Aorta (tissue), 5 donors: ENCODE measurements at places on chromosomes 4 and X. TPM values are rescaled to one million over a fixed set of nuclear protein-coding genes. Genes with fewer than 3 reads are reported as not detected.

DNA sequence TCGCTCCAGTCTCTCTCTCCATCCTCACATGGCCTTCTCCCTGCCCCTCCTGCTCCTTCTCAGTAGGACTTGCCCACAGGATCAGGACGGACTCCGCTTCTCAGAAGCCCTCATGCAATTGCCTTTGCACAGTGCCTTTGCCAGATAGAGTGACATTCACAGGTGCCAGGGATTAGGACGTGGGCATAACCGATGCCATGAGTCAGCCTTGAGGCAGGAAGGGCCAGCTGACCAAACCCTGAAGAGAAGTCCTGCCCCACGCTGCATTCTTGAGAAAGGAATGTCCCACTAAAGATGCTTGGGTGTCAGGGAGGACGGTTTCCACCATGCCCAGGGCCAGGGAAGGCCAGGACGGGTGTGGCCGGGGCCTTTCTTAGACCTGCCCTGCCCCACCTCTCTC lies 6.6 kb upstream of the GRPEL1 start:
- no peaks in the 10 kb centered on the region for H3K4me1 ChIP-seq
- H3K27ac ChIP-seq: no peak overlapping the region
- no peaks in the 10 kb centered on the region for H3K27me3 ChIP-seq
- no peaks in the 10 kb centered on the region for H3K36me3 ChIP-seq
- no peak overlapping the region for H3K4me3 ChIP-seq

- no peaks in the 10 kb centered on the region for H3K27me3 ChIP-seq
- H3K27ac ChIP-seq: no peak overlapping the region
- H3K4me1 ChIP-seq: no peaks in the 10 kb centered on the region
- no peak overlapping the region for H3K4me3 ChIP-seq
- no peak for DNase-seq
- no peaks in the 10 kb centered on the region for H3K36me3 ChIP-seq
Measured at GRCh38 chrX:119738742-119739141, 19.6 kb upstream of the SOWAHD start.

The MMGT1 gene
- 27.8 TPM for total RNA-seq

The CTAG1A gene
- total RNA-seq: not detected

DNA sequence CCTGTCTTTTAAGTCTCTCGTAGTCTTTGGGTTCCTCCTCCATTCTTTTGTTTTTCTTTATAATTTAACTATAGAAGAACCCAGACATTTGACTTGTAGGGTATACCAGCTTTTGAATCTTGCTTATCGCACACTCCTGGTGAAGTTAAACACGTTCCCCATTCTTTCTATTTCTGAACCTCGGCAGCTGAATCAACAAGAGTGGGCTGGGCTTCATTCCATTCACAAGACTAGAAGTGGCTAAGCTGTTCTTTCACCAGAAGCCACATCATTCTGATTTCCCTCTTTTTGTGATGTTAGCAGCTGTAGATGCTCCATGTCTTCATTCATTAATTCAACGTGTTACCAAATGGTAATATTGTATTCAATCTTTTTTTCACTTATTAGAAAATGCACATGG lies 167.9 kb downstream of the CORIN start:
- no peaks in the 10 kb centered on the region for H3K27me3 ChIP-seq
- DNase-seq: no peak
- no peaks in the 10 kb centered on the region for H3K36me3 ChIP-seq

- H3K27ac ChIP-seq: no peak overlapping the region
- H3K4me1 ChIP-seq: peaks cover 21% of the 10 kb centered on the region
- H3K27me3 ChIP-seq: no peaks in the 10 kb centered on the region
- no peaks in the 10 kb centered on the region for H3K36me3 ChIP-seq
- no peak overlapping the region for H3K4me3 ChIP-seq
Measured at GRCh38 chr4:108004646-108005045, 15.0 kb downstream of the HADH start.

DNA sequence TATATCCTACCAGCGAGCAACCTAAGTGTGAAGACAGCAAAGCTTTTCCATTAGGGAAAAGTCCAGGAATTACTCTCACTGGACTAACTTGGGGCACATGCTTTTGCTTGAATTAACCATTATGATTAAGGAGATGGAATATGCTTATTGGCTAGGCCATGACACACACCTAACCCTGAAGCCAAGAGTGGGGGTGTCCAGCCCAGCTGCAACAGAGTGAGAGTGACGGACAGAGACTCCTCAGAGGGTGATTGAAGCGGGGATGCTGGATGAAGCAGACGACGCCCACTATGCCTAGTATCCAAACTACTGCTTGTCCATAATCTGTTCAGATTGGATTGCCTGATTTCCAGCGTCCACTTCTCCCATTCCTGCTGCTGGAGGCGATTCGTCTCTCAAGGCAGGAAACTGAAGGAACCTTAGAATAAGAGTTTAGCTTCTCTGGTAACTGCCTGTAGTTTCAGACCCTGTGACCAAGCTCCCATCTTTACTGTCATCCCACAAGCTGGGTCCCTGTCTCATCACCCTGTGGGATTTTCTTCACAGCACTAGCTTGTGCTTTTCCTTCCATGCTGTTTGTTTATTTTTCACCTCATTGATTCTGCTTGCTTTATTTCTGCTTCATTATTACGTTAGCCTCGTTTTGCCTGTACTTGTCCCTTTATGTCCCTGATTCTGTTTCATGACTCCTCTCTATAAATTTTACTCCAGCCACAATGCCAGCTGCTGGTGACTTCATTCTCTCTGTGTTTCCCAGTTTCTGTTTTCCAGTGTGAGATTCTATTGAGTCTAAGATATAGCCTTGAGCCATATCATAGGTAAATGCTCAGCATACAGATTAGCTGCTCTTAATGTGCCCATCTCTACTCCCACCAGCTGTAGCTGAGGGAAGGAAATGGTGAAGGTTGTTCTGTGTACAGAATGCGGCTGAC lies 19.0 kb downstream of the FAM47E start:
- no peak overlapping the region for H3K4me3 ChIP-seq
- no peaks in the 10 kb centered on the region for H3K27me3 ChIP-seq
- H3K36me3 ChIP-seq: no peaks in the 10 kb centered on the region
- no peak overlapping the region for H3K27ac ChIP-seq
- no peak for DNase-seq
- H3K4me1 ChIP-seq: no peaks in the 10 kb centered on the region

The MTHFD2L gene
- total RNA-seq: 13.8 TPM

The TKTL1 gene
- total RNA-seq: 0.24 TPM

- H3K27me3 ChIP-seq: no peaks in the 10 kb centered on the region
- no peak overlapping the region for H3K4me3 ChIP-seq
- H3K27ac ChIP-seq: no peak overlapping the region
- no peaks in the 10 kb centered on the region for H3K36me3 ChIP-seq
Measured at GRCh38 chr4:104625706-104626105, 131.0 kb upstream of the CXXC4 start.

DNA sequence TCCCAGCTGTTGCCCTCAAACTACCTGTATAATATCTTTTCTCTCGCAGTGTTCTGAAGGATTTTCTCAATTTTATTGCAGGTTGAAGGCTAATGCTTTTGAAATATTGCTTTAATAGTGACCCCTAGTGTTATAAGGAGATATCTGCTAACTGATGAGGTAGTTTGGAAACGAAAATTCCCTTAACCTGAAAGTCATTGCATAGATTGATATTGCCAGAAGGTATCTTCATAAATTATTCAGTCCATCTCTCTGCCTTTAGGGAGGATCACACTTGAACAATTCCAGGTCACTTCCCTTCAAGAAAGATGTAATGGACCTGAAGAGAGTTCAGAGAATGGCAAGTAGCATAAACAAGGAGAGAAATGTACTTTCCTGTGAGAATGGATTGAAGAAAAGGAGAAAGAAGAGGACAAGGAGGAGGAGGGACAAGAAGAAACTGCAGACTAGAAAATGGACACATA lies 44.1 kb downstream of the TIGD4 start:
- DNase-seq: no peak
- H3K4me1 ChIP-seq: no peaks in the 10 kb centered on the region
- H3K27ac ChIP-seq: no peak overlapping the region
- H3K27me3 ChIP-seq: no peaks in the 10 kb centered on the region
- H3K36me3 ChIP-seq: no peaks in the 10 kb centered on the region

DNA sequence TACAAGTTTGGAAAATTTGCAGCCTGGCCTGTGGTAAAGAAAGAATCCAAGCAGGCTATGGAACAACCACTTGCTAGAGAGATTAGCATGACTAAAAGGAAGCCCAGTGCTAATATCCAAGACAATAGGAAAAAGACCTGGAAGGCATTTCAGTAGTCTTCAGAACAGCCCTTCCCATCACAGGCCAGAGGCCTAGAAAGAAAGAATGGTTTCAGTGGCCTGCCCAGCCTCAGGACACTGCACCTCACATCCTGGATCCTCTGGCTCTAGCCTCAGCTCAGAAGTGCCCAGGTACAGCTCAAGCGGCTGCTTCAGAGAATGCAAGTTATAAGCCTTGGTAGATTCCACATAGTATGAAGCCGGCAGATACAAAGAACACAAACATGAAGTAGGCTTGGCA lies 449.8 kb upstream of the AR start:
- no peak overlapping the region for H3K4me3 ChIP-seq
- H3K4me1 ChIP-seq: no peaks in the 10 kb centered on the region

DNA sequence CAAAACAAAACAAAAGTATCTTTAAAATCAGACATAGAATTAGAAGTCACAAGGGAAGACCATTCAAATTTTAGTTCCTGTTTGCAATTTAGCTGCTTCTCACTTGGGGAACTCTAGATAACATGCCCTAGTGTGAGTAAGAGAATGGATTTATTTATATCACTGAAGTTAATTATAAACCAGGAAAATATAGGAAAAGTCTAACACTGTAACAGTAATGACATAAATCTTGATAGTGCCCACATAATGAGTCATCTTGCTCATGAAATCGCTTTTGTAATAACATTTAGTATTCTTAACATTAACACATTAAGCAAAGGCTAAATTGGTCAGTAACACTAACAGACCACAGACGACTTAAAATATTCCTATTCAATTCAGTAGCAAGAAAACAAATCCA lies 710.7 kb downstream of the STPG2 start:
- no peak overlapping the region for H3K27ac ChIP-seq
- H3K4me1 ChIP-seq: no peaks in the 10 kb centered on the region
- H3K27me3 ChIP-seq: no peaks in the 10 kb centered on the region

DNA sequence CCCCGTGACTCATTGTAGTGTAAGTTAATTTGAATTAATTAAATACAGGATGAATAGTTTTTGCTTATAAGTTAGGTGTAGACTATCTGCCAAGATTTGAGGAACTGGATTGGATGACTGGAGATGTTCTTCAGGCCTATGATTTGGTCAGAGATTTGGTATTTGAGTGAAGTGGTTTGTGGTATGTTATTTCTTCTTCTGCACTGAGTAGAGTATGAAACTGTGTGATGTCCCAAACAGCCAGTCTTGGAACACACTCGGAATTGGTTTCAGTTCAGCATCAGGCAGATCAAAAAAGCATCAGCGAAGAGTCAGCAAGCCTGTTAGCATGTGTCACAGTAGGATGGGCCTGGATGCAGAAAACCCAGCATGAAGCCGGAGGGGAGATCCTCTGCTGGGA lies 294.1 kb downstream of the ARHGAP10 start:
- DNase-seq: no peak
- H3K36me3 ChIP-seq: no peaks in the 10 kb centered on the region
- H3K4me1 ChIP-seq: peaks cover 6% of the 10 kb centered on the region
- no peak overlapping the region for H3K4me3 ChIP-seq

DNA sequence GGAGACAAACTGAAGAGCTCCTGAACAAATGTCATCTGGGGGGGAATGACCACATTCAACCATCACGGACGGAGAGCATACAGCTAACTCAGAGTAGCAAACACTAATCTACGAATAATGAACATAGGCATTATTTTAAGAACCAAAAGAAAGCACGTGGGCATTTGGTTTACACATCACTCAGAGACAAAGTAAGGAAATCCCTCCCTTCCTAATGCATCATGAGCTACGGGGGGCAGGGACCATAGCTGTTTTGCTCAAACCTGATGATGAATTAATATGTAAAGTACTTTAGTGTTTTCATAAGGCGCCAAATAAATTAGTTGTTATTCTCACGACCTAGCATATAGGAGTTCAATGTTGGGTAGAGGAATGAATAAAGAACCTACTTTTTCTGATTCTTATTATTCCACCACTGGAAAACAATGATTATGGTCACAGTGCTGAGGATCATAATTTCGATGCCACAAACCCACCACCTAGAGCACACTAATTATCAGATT lies 11.7 kb upstream of the TMEM156 start:
- no peaks in the 10 kb centered on the region for H3K4me1 ChIP-seq
- H3K27me3 ChIP-seq: no peaks in the 10 kb centered on the region
- no peak overlapping the region for H3K27ac ChIP-seq
- no peak for DNase-seq
- H3K4me3 ChIP-seq: peak overlapping the region; percentile 76
- H3K36me3 ChIP-seq: no peaks in the 10 kb centered on the region

DNA sequence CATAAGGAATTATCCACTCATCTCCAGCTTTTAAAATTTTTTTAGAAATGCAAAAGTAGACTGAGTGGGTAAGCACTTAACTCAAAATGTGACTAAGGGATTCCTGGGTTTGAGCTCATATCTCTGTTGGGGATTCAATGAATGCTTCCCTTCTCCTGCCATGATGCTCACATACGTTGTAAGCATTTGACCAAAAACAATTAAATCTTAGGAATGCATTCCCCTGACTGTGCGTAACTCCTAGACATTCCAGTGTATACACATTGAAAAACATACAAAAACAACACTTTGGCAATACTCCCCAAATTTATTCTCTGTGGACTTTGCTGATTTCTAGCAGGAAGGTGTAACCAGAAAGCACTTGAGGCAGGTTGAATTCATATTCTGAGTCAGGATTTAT lies 29.8 kb downstream of the SPANXA2 start:
- H3K4me3 ChIP-seq: no peak overlapping the region
- no peaks in the 10 kb centered on the region for H3K27me3 ChIP-seq
- H3K36me3 ChIP-seq: no peaks in the 10 kb centered on the region
- DNase-seq: no peak

The RRH gene
- total RNA-seq: 0.71 TPM

DNA sequence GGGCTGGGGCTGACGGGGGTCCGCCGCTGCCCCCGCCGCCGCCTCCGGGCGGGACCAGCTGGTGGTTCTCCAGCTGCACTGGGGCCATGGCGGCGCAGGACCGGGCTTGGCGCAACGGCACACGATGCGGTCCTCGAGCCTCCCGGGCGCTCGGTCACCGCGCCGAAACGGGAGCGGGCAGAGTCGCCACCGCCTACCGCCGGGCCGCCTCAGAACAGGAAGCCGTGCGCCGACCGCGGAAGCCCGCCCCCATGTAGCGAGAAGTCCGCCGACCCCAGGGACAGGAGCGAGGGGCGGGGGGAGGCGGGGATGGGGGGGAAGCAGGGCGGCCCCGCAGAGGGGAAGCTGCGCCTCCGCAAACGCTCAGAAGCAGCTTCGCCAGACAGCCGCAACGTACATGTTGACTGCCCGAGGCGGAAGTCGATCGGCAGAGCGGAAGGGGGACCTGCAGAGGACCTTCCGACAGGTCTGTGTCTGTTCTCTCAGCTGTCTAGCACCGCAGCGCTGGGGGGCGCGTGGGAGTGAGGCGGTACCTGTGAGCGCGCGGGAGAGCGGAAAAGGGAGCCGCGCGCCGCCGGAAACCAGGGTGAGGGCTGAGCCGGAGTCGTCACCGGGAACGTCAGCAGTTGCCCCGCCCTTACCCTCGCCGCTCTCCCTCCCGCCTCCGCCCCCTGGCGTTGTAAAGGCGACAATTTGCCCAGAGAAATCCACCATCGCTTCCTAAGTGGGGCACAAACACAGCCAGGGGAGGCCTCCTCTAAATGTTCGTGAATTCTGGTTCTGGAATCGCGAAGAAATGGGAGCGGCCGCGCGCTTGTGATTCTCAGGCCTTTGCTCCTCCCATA lies at the start of gene MED14:
MED14 (minus strand) TSS at position 218 of the 845 bp plus-strand sequence; CDS start at position 88, 130 bp downstream.
- peak within 1 kb of the TSS; percentile 68 for H3K27ac ChIP-seq
- H3K27me3 ChIP-seq: no peaks in the 10 kb centered on the region
- H3K4me3 ChIP-seq: peak within 1 kb of the TSS; percentile 87
- H3K4me1 ChIP-seq: no peaks in the 10 kb centered on the region
- peak; percentile 97 for DNase-seq

GRCh38 chr4:52813546-52813945 lies 48.6 kb upstream of the RASL11B start:
- H3K27me3 ChIP-seq: no peaks in the 10 kb centered on the region
- H3K27ac ChIP-seq: no peak overlapping the region
- H3K36me3 ChIP-seq: no peaks in the 10 kb centered on the region
- no peak for DNase-seq
- H3K4me1 ChIP-seq: no peaks in the 10 kb centered on the region
